ENCODE measurements at places on chromosomes 7 and 10.
A peak's percentile ranks its signal among the peaks of the same experiment; 100 is the strongest.

- no peak for DNase-seq
Observed at GRCh38 chr7:159197066-159197975, 52.7 kb upstream of the VIPR2 start.

- no peak for DNase-seq
Observed at GRCh38 chr10:49082766-49083165, 32.6 kb downstream of the VSTM4 start.

- DNase-seq = no peak
Observed at GRCh38 chr7:95394370-95394769, 1.8 kb downstream of the PON3 start.

GRCh38 chr7:131327049-131327625 lies 539 bp upstream of the MKLN1 start:
- peak; percentile 53 for DNase-seq

- no peak for DNase-seq
Observed at GRCh38 chr7:75823198-75823910, 9.7 kb upstream of the CCL24 start.

Measured in fibroblast of the conjunctiva (primary cell).